ENCODE measurements at places on chromosomes 1 and 21.

GRCh38 chr1:41783189-41783639 lies 135.5 kb downstream of the HIVEP3 start:
- no peak for DNase-seq

DNA sequence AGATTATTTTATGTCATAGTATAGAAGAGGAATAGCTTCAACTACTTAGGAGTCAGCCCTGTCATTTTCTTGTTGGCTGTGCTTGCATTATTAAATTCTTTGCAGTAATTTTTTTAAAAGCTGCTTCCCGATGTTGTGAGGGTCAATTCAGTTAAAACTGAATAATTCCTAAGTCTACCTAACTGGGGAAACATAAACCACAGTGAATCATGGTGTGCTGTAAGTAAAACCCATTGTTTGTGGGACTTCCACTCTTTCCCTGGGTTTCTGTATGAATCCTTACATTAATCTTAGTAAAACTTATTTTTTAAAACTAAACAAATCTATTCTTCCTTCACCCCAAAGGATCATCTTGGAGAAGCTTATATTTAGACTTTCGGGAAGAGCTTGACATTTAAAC lies 4.4 kb downstream of the SUCO start:
- DNase-seq, result no peak

DNA sequence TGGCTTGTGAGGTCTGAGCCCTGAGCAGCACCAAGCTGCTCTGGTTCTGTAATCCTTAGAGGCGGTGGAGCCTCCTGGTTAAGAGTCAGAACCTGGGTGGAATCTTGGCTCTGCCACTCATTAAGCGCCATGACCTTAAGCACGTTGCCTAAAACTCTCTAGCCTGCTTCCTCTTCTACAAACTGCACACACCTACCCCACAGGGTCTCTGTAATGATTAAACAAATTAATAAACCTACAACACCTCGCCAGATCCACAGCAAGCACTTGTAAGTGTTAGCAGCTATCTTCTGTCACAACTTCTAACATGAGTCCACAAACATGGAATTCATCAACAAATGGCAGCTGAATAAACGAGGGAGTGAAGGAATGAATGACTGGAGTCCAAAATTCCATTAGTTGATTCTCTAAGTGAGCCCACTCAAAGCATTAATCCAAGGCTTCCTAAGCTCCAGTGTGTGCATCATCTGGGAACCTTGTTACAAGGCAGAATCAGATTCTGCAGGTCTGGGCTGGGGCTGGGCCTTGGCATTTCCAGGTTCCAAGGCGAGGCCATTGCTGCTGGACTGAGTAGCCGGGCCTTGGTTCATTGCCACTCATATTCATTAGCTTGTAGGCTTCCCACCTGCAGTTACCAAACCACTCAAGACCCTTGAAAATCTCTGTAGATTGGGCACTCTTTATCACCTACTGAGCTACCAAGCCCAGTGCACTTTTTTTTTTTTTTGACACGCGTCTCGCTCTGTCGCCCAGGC lies 168.6 kb downstream of the HIVEP3 start:
- DNase-seq, result no peak

- no peak for DNase-seq
These were observed at the start of gene COL16A1 for GRCh38 chr1:31703431-31704270. TSS of gene COL16A1 (minus strand) at chr1:31704017. CDS start at chr1:31702193, 1,824 bp downstream.

DNA sequence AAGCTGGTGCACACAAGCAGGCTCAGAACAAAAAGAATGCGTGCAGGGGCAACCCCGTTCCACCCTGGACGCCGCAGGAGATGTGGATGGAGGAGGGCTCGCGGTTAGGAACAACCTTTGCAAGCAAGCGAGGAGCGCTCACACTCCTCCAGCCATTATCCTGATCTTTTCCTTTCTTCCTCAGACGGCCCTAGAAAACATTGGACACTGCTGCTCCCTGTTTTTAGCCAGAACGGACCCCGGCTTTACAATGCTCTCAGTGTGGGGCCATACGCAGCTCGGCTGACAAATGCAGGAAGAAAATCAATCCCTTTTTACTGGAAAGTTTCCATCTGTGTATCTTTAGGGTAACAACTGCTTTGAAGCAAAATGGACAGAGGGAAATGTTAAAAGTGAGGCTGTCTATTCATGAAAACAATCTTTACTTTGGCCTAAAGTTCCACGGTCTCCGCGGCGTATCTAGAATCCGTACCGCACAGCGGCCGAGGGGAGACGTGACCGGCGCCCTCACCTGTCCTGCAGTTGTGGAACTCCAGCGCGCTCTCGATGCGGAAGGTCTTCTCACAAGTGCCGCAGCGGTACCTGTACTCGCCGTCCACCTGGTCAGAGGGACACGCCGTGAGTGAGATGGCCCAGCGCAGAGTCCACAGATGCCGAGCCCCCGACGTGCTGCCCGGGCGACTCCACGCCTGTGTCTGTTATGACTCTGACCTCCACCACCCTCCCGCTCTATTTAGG lies 44.0 kb downstream of the PRDM15 start:
- no peak for DNase-seq

GRCh38 chr1:212827831-212828278 lies 19.6 kb downstream of the SPATA45 start:
- no peak for DNase-seq

GRCh38 chr1:156511644-156512043 lies 11.1 kb upstream of the MEF2D start:
- no peak for DNase-seq

DNA sequence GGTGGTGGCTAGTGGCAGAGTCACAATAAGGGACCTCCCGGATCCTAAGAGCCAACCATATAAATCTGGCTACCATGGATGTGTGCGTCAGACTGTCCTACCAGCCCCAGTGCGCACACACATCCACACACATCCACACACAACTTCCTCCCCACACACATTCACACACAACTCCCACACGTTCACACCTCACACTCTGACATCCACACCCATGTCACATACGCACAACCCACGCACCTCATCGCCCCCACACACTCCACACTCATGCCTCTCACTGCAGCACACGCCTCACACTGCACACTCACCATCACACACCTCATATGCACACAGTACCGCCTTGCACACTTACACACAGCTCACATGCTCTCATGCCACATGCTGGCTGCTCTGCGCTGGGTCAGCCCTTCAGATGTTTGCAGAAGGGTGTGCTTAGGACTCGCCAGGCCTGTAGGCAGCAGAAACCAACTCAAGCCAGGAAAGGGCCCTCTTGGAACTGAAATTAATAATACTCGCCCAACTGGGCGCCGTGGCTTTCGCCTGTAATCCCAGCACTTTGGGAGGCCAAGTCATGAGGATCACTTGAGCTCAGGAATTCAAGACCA lies 3.0 kb downstream of the LDLRAD2 start:
- DNase-seq, result no peak

GRCh38 chr1:154276797-154277196 lies 4.4 kb downstream of the HAX1 start:
- DNase-seq, result peak; percentile 17

GRCh38 chr21:29033301-29033700 lies 8.8 kb downstream of the USP16 start:
- no peak for DNase-seq

DNA sequence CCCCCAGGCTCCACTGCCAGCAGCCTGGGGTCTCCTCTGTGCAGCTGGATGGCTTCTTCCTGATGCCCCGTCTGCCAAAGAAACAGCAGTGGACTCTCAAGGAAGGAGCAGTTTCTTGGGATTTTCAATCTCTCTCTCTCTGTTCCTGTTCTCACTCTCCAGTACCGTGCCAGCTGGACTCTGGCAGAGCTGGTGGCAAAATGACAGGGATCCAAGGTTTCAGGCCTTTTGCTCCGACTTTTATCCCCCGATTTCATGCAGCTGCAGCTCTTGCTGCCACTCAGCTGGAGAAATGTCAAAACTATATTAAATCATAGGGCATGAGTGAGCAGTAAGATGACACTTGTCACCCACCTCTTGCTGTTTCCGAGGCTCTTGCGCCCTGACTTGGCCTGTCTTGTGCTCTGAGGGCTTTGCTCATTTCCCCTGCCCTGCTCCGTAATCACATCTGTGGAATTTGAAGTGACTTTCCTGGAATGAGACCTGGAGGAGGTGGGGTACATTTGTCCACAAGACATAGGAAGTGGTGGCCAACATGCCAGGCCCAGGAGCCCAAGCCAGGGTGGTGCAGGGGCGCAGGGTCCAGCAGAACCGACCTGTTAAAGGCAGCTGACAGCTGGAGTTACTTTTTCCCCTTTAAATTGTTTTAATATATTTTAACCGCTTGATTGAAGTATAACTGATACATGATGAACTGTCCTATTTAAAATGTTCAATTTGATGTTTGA lies 576.2 kb downstream of the PTPRU start:
- no peak for DNase-seq

- DNase-seq, result no peak
These were observed 201.4 kb upstream of the SNX7 start for GRCh38 chr1:98460136-98460535.

DNA sequence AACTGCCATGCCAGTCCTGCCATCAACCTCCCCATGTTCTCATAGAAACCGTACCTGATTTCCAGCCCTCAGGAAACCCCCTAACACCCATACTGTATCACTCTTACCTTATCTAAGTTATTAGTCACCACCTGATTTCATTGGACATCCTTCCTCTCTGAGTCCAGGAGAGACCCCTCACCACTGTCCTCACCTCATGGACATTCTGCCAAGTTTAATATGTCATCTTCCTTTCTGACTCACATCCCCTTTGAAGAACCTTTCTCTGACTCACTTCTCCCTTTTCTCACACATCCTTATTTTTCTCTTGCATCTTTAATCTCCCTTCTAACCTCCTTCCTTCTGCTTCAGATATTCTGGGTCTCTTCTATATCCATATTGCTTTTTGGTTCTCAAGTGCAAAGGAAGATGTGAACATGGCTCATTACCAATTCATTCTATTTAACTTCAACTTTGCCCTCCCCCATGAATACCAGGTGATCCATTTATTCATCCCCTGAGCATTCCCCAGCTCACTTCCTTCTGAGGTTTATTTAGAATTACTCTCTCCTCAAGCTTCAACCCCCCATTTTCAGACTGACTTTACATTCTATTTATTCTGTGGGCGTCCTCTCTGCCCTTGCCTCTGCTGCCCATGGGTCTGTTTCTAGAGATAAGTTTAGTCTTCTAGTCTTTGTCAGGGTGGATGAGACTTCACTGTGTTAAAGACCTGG lies 206.8 kb upstream of the ESRRG start:
- no peak for DNase-seq

GRCh38 chr1:156959414-156959813 lies 39.0 kb downstream of the LRRC71 start:
- no peak for DNase-seq

GRCh38 chr1:21357161-21357560 lies 66.9 kb upstream of the ECE1 start:
- no peak for DNase-seq

DNA sequence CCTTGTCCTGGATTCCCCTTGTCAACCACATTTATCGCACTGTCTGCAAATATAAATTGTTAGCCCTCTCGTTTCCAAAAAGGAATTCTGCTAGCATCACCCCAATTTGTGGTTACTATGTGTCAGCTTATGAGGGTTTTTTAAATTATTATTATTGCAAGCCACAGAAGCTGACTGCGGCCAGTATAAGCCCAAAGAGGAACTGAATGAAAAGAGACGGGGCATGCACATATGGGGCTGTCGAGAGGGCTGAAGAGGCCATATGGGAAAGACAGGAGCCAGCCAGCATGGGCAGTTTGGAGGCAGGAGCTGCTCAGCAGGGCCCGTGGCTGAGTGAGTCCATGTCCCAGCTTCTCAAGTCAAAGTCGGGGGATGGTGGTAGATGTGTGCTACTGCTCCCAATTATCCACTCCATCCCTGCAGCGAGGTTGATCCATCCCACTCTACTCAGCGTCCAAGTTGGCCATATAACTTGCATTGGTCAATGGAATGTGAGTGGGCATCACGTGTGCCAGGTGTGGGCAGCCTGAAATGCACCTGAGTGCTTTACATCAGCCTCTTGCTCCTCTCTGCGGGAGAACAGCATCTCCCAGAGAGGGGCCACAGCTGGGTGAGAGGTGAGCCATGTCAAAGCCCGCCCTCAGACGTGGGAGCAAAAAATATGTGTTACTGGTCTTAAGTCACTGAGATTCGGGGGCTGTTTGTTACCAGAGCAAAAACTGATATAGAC lies 37.6 kb upstream of the LDLRAP1 start:
- DNase-seq, result peak; percentile 45

- no peak for DNase-seq
These were observed 269.9 kb downstream of the NCAM2 start for GRCh38 chr21:21268061-21268471.

DNA sequence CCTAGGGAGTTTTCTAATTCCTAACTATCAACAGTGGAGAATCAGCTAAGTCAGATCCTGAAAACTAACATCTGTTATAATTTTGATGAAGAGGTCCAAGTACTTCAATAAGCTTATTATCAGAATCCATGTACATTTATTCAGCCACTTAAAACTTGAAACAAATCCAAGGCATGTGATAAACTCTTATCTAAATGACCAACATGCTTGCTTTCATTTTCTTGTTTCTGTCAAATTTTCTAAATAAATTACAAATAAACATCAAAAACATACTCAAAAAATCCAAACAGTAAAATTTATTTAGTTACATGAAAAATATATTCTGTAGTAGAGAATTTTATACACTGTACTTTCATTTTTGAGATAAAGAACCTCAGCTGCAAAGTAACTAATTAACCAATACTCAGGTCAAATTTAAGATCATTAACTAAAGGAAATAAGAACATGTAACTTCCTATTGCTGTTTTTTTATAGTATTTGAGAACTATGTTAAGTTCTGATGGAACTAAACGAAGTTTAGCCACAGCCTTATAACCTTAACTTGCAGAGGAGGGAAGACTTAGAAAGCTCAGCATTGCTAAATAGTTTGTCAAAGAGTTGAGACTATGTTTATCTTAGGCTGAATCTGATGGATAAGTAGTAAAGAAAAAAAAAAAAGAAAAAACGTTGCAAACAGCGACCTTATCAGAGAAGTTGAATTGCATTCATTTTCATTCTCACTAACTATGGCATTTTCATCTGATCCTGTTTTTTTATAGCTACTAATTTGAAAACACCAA lies 44.9 kb downstream of the SYNJ1 start:
- no peak for DNase-seq

DNA sequence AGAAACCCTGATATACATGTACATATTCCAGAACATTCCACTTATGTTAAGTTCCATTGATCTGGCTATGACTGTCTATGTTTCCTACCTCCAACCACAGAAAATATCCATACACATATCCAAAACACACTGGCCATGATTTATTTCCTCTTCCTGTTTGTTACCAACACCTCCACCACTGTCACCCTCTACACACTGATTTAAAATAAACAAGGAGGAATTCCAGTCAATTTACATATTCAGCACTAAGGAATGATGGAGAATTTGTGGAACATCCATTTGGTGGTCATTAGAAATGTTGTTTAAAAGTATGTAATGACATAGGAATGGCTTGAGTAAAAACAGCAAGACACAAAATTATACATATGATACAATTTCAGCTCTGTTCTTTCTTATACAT lies 5.5 kb upstream of the STX6 start:
- no peak for DNase-seq

DNA sequence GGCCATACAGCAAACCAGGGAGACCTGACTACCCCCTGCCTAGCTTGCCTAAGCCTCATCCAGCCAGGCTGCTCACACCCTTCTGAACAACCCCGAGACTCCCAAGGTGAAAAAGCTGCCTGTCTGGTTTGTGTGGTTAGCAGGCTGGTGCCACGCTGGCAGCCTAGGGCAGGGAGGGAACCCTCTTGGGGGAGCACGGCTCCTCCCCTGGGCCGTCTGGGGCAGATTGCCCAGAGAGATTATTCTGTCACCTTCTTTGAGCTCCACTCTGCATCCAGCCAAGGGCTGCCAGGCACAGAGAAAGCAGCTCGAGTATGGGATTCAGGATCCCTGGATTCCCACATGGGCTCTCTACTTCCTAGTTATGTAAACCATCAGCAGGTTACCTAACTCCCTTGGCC lies 27.5 kb upstream of the TCEA3 start:
- DNase-seq, result no peak

GRCh38 chr1:201359031-201359872 lies 18.2 kb downstream of the TNNT2 start:
- DNase-seq, result no peak
